ENCODE measurements at places on chromosomes 2 and 18. TPM values are rescaled to one million over a fixed set of nuclear protein-coding genes. Genes with fewer than 3 reads are reported as not detected.

Gene ADD2
- 23.2 TPM for total RNA-seq

Gene ACKR3
- total RNA-seq: 6.4 TPM

Gene LRATD1
- total RNA-seq: 3.4 TPM

Gene CCDC85A
- 0.69 TPM for total RNA-seq

Gene SCN3A
- total RNA-seq: 0.69 TPM

Gene CNDP1
- total RNA-seq: not detected

Gene RNPEPL1
- 18.7 TPM for total RNA-seq

Gene MAPK4
- total RNA-seq: not detected

Gene SCYGR4
- total RNA-seq: not detected

Gene SERPINB4
- not detected for total RNA-seq

Gene RNF152
- total RNA-seq: 189 TPM

Gene UPP2
- total RNA-seq: not detected

Gene FOXD4L1
- total RNA-seq: not detected

Gene IL1F10
- not detected for total RNA-seq

Gene KCNG3
- not detected for total RNA-seq

Gene CD8B
- total RNA-seq: not detected

Gene DSEL
- total RNA-seq: 14.8 TPM

Gene CKAP2L
- 0.76 TPM for total RNA-seq

Gene TRIM43
- total RNA-seq: not detected

Gene SEMA4C
- 50.0 TPM for total RNA-seq

Gene CD207
- 0.11 TPM for total RNA-seq

Gene NTSR2
- not detected for total RNA-seq

Gene HOXD13
- total RNA-seq: under 0.01 TPM

Gene MBD1
- 43.2 TPM for total RNA-seq

Gene CD8A
- total RNA-seq: not detected

Gene SPP2
- total RNA-seq: not detected

Gene GPR55
- not detected for total RNA-seq

Gene DTNA
- total RNA-seq: 0.26 TPM

Gene SNX17
- 131 TPM for total RNA-seq

Gene DUSP2
- total RNA-seq: 1.2 TPM

Gene XIRP2
- total RNA-seq: under 0.01 TPM

Gene RBKS
- 1.1 TPM for total RNA-seq

Gene BCL11A
- total RNA-seq: 1.4 TPM

Gene SERPINE2
- 2.2 TPM for total RNA-seq

Gene GKN2
- total RNA-seq: not detected

Gene KCNG2
- total RNA-seq: 0.43 TPM

Gene DPP4
- total RNA-seq: 212 TPM

Gene PKP4
- total RNA-seq: 41.3 TPM

Gene COL3A1
- 6.9 TPM for total RNA-seq

Gene DSG4
- not detected for total RNA-seq

Gene GRHL1
- 0.09 TPM for total RNA-seq

Gene RGPD3
- 0.17 TPM for total RNA-seq

Gene ASXL3
- total RNA-seq: under 0.01 TPM

Gene CRIM1
- 581 TPM for total RNA-seq

Gene ZBTB7C
- total RNA-seq: not detected

Gene INHBB
- total RNA-seq: 32.7 TPM

Gene SATB2
- 1.4 TPM for total RNA-seq

Gene MARCHF4
- total RNA-seq: under 0.01 TPM

Gene C18orf54
- 4.3 TPM for total RNA-seq

Gene CENPO
- total RNA-seq: 5.5 TPM

Gene TLX2
- total RNA-seq: not detected

Gene ARHGAP15
- total RNA-seq: not detected

Gene TUBA4B
- total RNA-seq: not detected

Gene CAPN14
- total RNA-seq: 0.09 TPM

Gene GPR39
- not detected for total RNA-seq

Gene C2orf80
- total RNA-seq: not detected

Gene TNFRSF11A
- total RNA-seq: 49.1 TPM

All from dermis lymphatic vessel endothelial cell (primary cell).